Muscle of leg (tissue), 16 donors: ENCODE measurements at places on chromosomes 6 and 20.

- DNase-seq = peak; percentile 38
Observed at GRCh38 chr20:55353206-55353605, 652.1 kb downstream of the CBLN4 start.

DNA sequence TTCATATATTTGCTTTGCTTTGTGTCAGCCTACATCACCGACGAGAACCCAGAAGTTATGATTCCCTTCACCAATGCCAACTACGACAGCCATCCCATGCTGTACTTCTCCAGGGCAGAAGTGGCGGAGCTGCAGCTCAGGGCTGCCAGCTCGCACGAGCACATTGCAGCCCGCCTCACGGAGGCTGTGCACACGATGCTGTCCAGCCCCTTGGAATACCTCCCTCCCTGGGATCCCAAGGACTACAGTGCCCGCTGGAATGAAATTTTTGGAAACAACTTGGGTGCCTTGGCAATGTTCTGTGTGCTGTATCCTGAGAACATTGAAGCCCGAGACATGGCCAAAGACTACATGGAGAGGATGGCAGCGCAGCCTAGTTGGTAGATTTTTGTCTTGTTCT lies 28.5 kb downstream of the DSE start:
- no peak for DNase-seq

DNA sequence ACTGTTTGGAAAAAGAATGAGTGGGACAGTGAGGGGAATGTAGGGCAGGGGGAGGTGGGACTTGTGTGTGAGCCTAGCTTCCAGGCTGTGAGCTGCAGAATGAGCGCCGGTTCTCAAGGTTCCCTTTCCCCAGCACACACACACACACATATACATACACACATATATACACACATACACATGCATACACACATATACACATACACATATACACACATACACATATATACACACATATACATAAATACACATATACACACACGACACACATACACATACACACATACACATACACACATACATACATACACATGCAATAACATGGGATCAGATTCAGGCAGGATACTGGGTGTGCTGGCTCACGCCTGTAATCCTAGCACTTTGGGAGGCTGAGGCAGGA lies 66.5 kb downstream of the CNBD2 start:
- no peak for DNase-seq

DNA sequence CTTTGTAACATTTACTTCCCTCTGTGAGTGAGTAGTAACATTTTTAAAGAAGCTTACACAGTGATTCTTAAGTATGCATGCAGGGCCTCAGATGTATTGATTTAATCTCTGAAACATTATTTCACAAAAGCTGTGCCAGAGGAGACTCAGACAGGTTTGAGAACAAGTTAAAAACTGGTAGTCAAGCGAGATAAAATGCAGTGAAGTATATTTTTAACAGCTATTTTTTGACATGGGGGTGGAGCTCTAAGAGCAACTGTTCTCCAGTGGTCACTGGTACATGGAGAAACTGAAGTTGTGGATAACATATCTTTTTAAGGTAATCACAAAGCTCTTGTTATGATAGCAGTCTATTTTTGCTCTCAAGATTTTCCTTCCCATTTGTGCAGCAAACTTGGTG lies 20.4 kb downstream of the DSTN start:
- no peak for DNase-seq

DNA sequence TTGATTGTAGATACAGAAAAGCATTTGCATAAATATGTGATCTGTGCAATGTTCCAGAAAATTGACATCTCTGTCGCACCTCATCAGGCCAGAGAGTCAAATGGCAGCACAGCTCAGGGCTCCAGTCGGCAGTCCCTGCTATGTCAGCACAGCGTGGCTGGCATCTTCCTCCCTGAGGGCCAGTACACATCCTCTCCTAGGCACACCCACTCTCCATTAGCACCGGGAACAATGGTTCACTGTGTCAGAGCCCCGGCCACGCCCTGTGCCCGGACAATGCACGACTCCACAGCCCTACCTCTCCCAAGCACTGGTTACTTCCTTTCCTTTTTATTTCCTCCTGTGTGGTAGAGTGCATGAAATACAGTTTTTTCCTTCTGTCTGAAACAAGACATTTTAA lies 114.9 kb downstream of the FOXC1 start:
- no peak for DNase-seq

DNA sequence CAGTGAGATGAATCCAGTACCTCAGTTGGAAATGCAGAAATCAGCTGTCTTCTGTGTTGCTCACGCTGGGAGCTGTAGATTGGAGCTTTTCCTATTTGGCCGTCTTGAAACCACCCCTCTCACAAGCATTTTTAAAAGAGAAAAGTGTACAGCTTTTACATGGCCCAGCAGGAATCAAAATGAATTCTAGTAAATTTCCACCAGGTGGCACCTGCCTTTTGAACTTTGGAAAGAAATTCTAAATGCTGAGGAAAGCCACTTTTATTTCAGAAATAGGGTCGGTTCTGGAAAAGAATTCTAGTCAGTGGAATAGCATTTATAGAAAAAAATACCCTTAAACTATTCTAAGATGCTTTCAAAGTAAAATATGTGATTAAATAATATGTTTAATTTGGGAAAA lies 647.8 kb downstream of the CD109 start:
- no peak for DNase-seq

- peak; percentile 94 for DNase-seq
Observed at GRCh38 chr6:150534553-150534952, 65.1 kb upstream of the PLEKHG1 start.
